Kidney (tissue), 22 donors: ENCODE measurements at places on chromosomes 11 and 22. TPM values are rescaled to one million over a fixed set of nuclear protein-coding genes. Genes with fewer than 3 reads are reported as not detected.

DNA sequence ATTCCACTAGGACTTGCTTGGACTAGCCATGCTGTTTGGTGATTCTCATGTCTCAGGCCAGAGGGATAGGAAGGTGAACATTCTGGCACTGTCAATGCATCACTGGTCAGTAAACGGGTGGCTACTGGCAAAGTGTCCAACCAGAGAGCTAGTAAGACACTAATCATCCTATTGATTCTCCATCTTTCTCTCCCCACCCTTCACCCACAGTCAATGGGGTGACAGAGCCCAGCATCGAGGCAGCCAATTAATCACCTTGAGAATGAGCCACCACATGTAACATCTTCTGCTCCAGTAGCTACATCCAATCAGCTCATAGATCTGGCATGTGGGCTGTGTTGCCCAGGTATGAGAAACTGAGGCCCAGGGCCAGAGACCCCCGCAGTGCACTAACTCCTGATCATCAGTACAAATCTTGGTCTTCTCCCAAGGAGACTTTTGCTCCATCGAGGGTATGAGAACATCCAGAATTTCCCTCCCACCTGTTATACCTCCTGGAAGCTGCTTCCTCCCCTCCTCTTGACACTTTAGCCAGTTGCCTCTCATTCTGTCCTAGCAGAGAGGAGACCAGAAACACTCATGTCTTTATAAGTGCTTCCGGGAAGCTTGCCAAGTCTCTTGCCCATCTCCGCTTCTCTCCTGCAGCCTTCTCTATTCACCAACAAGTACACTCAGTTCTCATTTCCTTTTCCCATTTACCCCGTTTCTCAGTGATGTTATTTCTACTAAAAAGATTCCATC, 17.0 kb downstream of the HTR3A start:
- H3K36me3 ChIP-seq = no peaks in the 10 kb centered on the region
- no peak overlapping the region for H3K27ac ChIP-seq
- no peak overlapping the region for H3K4me3 ChIP-seq
- peaks cover 5% of the 10 kb centered on the region for H3K27me3 ChIP-seq
- H3K4me1 ChIP-seq = no peaks in the 10 kb centered on the region
- no peak for DNase-seq

The SULT4A1 gene
- 0.57 TPM for total RNA-seq

GRCh38 chr11:61110255-61111049, 8.2 kb downstream of the CD5 start:
- H3K4me1 ChIP-seq = no peaks in the 10 kb centered on the region
- no peak for DNase-seq
- no peak overlapping the region for H3K4me3 ChIP-seq

GRCh38 chr11:108498046-108498815, at the start of gene POGLUT3:
TSS of gene POGLUT3 (minus strand) at chr11:108498384. CDS start at chr11:108498366, 18 bp downstream.
- H3K4me1 ChIP-seq = peaks cover 10% of the 10 kb centered on the region
- peak within 1 kb of the TSS; percentile 100 for H3K27ac ChIP-seq
- H3K36me3 ChIP-seq = no peaks in the 10 kb centered on the region
- peak; percentile 88 for DNase-seq
- H3K4me3 ChIP-seq = peak within 1 kb of the TSS; percentile 80

- no peaks in the 10 kb centered on the region for H3K36me3 ChIP-seq
- no peaks in the 10 kb centered on the region for H3K4me1 ChIP-seq
- no peak for DNase-seq
Observed at GRCh38 chr11:106785913-106786650, 232.2 kb downstream of the GUCY1A2 start.

The ADAMTS8 gene
- total RNA-seq = 1.2 TPM
